AG04450 (cell line): ENCODE measurements at places on chromosomes 12 and 14. TPM values are rescaled to one million over a fixed set of nuclear protein-coding genes. Genes with fewer than 3 reads are reported as not detected.

The EXOC3L4 gene
- not detected in 2 replicates for polyA plus RNA-seq

The NCOR2 gene
- polyA plus RNA-seq: 3.3 and 8.0 TPM in 2 replicates

- DNase-seq: no peak
These were observed 371.4 kb upstream of the TMTC1 start for GRCh38 chr12:30155001-30155730.

DNA sequence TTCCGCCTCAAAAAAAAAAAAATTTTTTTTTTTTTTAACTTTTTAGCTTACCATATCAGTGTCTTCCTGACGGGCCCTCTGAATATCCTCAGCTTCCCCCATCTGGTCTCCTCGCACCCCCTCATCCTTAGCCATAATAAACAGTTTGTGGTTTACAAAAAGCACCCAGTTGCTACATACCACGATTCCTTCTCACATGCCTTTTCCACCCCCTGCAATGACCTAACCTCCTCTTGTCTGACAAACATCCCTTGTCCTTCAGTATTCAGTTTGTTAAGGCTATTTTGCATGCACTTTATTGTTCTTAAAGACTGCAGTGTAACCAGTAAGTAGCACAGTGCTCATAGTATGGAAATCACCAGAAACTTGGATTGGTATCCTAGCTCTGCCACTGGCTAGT lies 88.5 kb downstream of the PPM1H start:
- DNase-seq: no peak

DNA sequence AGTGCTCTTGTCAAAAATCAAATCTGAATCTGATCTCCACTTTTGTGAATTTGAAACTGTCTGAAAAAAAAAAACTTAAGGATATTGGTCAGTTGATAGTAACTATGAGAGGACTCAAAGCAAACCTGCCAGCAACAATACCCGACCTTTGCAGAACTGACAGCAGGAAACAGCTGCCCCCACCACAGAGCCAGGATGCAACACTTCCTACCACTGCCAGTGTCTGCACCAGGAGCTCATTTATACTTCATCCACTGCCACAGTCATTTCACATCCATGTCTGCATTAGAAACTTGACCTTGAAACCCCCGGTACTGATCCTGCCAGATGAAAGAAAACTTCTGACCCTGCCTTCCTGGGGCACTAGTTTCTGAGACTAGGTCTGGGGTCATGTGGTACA lies 27.4 kb upstream of the RXYLT1 start:
- no peak for DNase-seq

GRCh38 chr12:57754411-57755193 lies at the start of gene MARCHF9:
Gene MARCHF9 (plus strand): TSS chr12:57755103. CDS start chr12:57755529, 426 bp downstream.
- no peak for DNase-seq

The HOXC5 gene
- polyA plus RNA-seq: not detected in 2 replicates

DNA sequence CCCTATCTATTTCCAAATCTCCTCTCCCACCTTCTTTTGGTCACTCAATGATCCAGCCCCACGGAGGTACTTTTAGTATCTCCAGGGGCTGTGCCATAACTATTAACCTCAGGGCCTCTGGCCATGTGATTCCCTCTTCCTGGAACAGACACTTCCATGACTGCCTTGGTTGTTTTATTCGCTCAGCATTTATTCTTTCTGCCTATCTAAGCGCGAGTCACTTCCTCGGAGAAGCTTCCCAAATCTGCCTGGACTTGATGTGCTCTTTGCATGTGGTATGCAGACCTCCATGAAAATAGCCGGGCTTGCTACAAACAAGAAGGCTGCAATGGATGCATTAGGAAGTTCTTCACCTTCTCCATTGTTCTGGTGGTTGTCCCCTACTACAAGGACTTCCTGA lies 939.0 kb upstream of the TMEM132C start:
- no peak for DNase-seq

DNA sequence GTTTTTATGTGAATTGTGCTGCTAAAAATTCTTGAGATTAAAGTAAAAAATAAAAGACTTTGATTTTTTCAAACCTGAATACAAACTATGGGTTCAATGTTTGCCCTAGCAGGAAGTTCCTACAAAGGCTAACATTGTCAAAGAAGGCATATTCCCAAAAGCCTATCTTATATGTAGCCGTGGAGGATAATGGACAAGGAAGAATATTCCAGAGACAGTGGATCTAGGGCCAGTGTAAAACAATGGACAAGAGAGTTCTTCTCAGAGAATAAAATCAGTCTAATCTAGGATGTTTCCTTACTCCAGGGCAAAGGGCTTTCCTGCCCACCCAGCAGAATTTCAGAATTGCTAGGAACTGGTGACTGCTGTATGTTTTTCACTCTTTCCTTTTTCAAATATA lies 359.2 kb upstream of the ATP2B1 start:
- no peak for DNase-seq

DNA sequence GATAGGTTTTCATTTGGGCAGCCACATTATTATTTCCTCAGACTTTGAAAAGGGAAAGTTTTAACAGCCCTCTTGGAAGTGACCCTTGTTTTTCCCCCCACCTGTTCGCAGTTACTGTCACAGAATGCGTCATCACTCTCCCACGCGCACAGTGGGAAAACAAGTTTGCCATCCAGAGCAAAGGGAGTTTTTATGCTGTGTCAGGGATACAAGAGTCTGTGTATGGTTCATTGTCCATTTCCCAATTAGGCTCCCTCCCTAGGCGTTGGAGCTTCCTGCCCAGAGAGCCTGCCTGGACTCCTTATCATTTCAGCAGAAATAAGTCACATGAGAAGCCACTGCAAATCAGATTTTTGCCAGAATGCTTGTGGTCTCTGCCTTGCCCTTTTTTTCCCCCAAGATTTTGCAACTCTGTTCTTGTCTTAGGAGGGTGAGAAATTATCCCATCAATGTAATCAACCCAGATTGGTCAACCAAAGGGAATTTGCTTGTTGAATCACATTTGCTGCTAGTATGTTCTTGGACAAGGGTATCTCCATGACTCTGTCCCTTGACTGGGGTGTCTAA lies 104.1 kb downstream of the IGF1 start:
- no peak for DNase-seq

The MAP1LC3B2 gene
- polyA plus RNA-seq: 3.1 and 3.8 TPM in 2 replicates

- DNase-seq: no peak
These were observed 78.7 kb downstream of the SYNE3 start for GRCh38 chr14:95437715-95438114.

The CLEC4D gene
- polyA plus RNA-seq: not detected in 2 replicates

GRCh38 chr14:61559641-61560201 lies 135.6 kb upstream of the HIF1A start:
- DNase-seq: no peak

DNA sequence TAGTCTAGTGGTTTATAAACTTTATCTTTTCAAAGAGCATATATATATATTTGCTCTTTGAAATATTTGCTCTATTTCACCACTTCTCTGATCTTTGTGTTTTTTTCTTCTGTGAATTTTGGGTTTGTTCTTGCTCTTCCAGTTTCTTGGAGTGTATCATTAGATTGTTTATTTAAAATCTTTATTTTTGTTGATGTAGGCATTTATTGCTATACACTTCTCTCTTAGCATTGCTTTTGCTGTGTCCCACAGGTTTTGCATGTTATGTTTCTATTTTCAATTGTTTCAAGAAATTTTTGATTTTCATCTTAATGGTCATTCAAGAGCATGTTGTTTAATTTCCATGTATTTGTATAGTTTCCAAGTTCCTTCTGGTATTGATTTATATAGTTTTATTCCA lies 69.1 kb downstream of the BRMS1L start:
- DNase-seq: no peak

DNA sequence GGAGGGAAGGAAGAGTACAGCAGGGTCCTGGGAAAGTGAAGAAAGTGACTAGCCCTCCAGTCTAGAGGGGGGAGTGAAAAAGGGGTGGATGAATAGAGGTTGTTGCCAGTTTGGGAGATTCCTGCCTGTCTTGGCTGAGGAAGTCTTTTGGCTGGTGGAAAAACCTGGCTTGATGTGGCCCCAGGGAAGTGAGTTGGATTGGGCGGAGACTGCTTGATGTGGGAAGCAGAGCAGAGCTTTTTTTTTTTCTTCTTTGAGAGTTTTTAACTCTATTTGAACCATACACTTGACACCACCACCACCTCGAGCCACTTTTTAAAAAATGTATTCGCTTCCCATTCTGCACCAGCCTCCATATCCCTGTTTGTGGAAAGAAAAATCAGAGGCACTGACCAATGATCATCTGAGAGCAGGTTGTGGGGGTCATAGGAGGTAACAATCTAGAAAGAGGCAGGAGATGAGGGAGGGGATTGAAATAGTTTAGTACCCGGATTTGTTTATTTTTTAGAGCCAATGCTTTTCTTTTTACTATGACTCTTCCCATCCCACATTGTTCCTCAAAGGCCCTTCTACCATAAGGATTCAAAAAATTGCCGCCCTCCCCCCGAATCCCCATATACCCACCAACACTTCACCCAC lies 690 bp upstream of the DTX3 start:
- no peak for DNase-seq

DNA sequence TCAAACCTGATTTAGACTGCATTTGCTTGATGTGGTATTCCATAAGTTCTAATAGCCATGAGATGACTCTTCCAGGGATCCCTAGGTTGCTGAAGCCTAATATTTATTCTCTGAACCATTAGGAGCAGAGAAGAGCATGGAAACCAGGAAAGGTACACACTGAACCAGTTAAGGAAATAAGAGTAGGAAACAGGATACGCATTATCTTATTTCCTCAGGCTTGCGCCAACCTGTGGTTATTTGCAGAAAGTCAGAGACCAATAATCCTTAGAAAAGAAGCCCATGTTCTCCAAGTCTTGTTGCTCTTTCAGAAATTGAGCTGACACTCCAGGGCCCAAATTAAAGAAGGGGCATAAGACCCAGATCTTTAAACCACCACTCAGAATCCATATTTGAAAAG lies 41.8 kb upstream of the SMUG1 start:
- no peak for DNase-seq

DNA sequence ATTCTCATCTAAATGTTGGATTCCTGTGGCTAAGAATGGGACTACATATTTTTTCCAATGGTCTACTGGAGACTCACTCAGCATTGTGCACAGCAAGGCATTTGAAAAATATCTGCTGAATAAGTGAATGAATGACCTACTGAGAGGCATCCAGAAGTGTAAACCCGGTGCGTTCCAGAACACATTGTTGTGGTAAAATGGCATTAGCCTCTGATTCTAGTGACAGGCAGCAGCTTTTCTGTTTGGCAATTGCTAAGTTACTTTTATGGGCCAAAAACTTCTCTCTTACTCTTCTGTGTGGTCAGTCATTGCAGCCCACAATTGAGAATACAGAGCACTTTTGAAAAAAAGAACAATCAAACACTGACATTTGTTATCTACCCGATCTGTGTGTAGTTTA lies 36.5 kb downstream of the WIF1 start:
- DNase-seq: no peak

GRCh38 chr12:32457251-32458025 lies 58.1 kb downstream of the FGD4 start:
- no peak for DNase-seq

The NGB gene
- not detected in 2 replicates for polyA plus RNA-seq

The SALL2 gene
- polyA plus RNA-seq: 15.0 and 17.1 TPM in 2 replicates

GRCh38 chr12:12357719-12358461 lies 1.0 kb downstream of the BORCS5 start:
- DNase-seq: no peak

DNA sequence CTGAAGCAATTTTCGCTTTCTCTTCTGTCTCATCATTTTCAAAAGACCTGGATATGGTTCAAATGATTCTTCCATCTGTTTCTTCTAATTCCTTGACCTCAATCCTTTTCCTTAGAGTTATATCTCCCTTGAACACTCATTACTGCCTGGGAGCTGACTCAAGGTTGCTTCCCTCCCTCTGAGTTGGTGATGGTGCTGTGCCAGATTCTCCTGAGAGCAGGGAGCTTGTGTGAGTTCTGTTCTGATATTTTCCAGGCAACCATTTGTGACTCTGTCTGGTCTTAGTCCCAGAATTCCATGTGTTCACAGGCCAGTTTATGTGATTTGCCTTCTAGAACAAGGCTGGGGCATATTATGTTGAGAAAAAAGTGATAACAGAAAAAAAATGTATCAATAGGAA lies 505.1 kb upstream of the SYT1 start:
- DNase-seq: no peak

DNA sequence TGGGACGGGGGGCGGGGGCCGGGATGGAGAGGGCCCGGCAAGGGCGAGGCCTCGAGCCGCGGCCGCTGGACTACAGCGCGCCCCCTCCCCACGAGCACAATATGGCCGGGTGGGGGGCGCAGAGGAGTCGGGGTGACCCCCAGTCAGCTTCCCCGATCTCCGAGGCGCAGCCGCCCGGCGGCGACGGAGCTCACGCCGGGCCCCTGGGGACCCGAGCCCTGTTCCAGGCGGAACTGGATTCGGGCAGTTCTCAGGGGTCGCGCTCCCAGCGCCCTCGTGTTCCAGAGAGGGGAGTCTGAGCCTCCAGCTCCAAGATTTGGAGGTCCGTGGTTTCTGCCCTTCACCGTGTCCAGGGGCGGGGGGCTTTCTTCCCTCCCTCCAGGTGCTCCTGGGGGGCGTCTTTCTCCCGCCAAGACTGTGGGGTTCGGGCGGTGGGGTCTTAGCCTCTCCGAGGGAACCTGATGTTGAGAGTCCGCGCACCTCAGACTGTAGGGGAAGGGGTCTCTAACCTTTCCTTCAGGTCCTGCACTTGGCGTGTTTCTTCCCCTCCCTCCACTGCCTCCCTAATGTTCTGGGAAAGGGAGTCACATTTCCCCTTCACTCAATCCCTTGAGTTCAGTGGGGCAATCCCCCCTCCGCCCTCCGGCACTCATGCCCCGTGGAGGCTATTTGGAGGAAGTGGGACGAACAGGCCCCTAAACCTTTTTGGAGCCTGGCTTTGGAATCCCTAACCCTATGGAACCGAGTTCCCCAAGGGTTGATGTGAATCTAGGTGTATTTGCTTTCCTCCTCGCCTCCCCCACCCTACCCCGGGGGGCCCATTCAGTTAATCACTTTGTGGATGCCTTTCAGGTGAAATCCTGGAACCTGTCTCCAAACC lies 584 bp downstream of the ACVR1B start:
- no peak for DNase-seq

The SOAT2 gene
- polyA plus RNA-seq: 0.06 TPM in 1 of 2 replicates, not detected in the other

The GLI1 gene
- polyA plus RNA-seq: 8.3 and 9.7 TPM in 2 replicates

GRCh38 chr12:124035163-124035562 lies 62.1 kb downstream of the ZNF664 start:
- DNase-seq: no peak

The KCNK13 gene
- not detected in 2 replicates for polyA plus RNA-seq
